ENCODE measurements at places on chromosomes 13 and 19.
A peak's percentile ranks its signal among the peaks of the same experiment; 100 is the strongest.

DNA sequence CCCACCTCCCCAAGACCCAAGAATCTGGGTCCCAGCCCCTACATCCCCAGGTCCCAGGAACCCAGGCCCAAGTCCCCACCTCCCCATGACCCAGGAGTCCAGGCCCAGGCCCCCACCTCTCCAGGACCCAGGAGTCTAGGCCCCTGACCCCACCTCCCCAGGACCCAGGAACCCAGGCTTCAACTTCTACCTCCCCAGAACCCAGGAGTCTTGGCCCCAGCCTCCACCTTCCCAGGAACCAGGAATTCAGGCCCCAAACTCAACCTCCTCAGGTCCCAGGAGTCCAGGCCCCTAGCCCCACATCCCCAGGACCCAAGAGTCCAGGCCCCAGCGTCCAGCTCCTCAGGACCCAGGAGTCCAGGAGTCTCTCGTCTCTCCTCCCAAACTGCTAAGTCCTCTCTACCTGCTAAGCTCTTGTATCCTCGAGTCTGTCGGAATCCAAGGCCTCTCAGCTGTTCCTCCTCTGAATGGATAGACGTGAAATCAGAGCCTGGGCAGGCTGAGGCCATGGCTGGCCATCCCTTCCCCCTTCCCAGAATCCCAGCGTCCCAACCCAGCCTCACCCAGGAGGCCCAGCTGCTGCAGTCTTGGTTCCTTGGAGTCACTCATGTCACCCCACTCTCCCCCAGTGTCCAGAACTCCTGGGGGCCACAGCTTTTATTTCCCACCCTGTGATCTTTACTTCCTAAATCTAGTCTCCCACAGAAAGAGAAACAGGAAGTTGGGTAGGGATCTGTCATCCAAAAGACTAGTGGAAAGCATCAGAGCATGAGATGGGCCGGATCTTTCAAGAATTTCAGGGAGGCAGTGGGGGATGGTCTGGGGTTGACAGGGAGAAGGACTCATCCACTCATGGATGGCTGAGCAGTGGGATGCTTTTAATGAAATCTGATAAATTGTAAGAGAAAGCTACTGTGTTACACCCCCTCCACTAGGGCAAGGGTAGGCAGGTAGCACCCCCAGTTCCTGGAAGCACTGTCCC is at the start of gene CD209:
Gene CD209, minus strand, starts transcription at position 632 of the 982 bp plus-strand sequence. Its CDS starts 23 bp downstream, at position 609.
- no peaks in the 10 kb centered on the region for H3K36me3 ChIP-seq
- H3K27me3 ChIP-seq: no peaks in the 10 kb centered on the region
- no peaks in the 10 kb centered on the region for H3K4me1 ChIP-seq
- no peak within 1 kb of the TSS for H3K27ac ChIP-seq
- no peak within 1 kb of the TSS for H3K4me3 ChIP-seq
- DNase-seq: no peak

GRCh38 chr19:4149518-4150288 is 3.7 kb upstream of the CREB3L3 start:
- H3K27ac ChIP-seq: no peak overlapping the region
- H3K27me3 ChIP-seq: no peaks in the 10 kb centered on the region
- no peak overlapping the region for H3K4me3 ChIP-seq
- peaks cover 10% of the 10 kb centered on the region for H3K4me1 ChIP-seq
- no peaks in the 10 kb centered on the region for H3K36me3 ChIP-seq

DNA sequence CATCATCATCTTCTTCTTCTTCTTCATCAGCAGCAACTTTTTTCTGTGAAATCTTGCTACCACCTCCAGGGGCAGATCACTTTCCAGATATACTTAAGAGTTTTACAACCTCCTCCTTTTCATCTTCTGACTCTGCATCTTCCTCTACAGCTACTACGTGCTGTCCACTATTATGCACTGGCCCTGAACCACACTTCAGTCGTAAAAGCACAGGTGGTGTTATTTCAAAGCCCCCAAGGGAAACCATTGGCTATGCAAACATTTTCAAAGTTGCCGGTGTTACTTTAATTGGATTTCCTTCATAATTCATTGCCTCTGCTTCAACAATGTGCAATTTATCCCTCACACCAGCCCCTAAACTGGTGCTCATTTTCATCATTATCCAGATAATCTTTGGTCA is 75.0 kb downstream of the POLR1D start:
- no peak overlapping the region for H3K4me3 ChIP-seq
- no peaks in the 10 kb centered on the region for H3K36me3 ChIP-seq
- H3K4me1 ChIP-seq: no peaks in the 10 kb centered on the region
- no peaks in the 10 kb centered on the region for H3K27me3 ChIP-seq

- no peak overlapping the region for H3K27ac ChIP-seq
- no peaks in the 10 kb centered on the region for H3K4me1 ChIP-seq
- no peak overlapping the region for H3K4me3 ChIP-seq
- no peak for DNase-seq
- H3K27me3 ChIP-seq: no peaks in the 10 kb centered on the region
Measured at GRCh38 chr13:83272652-83273240, 609.5 kb downstream of the SLITRK1 start.

GRCh38 chr13:21139374-21139773 is 37.0 kb downstream of the SKA3 start:
- H3K27ac ChIP-seq: no peak overlapping the region
- no peak for DNase-seq
- H3K36me3 ChIP-seq: no peaks in the 10 kb centered on the region
- H3K27me3 ChIP-seq: no peaks in the 10 kb centered on the region
- peaks cover 35% of the 10 kb centered on the region for H3K4me1 ChIP-seq
- peak overlapping the region; percentile 66 for H3K4me3 ChIP-seq

- H3K4me1 ChIP-seq: no peaks in the 10 kb centered on the region
- peak overlapping the region; percentile 3 for H3K27ac ChIP-seq
- H3K36me3 ChIP-seq: no peaks in the 10 kb centered on the region
- no peaks in the 10 kb centered on the region for H3K27me3 ChIP-seq
- no peak overlapping the region for H3K4me3 ChIP-seq
- DNase-seq: no peak
Measured at GRCh38 chr13:44605275-44605674, 29.1 kb upstream of the TSC22D1 start.

DNA sequence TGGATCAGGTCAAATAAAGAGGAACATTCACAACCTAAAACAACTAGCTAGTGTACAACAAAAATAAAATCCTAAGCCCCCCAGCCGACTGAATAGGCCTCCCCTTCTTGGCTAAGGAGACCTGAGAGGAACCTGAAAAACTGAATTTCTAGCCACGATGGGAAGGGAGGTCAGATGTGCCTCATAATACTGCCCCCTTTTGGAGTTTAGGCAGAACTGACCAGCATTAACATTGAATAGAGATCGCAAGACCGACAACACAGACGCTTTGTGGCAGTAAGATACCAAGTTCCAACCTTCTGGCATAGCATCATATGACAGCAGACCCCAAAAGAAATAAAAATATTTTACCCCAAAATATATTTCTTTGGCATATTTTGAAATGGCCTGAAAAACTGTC is 15.9 kb downstream of the CBY2 start:
- H3K27me3 ChIP-seq: no peaks in the 10 kb centered on the region
- H3K27ac ChIP-seq: no peak overlapping the region
- H3K4me3 ChIP-seq: no peak overlapping the region
- no peaks in the 10 kb centered on the region for H3K4me1 ChIP-seq
- DNase-seq: peak; percentile 1

- DNase-seq: no peak
- H3K27ac ChIP-seq: no peak overlapping the region
- no peaks in the 10 kb centered on the region for H3K36me3 ChIP-seq
Measured at GRCh38 chr13:40806241-40806640, 16.8 kb downstream of the SLC25A15 start.

DNA sequence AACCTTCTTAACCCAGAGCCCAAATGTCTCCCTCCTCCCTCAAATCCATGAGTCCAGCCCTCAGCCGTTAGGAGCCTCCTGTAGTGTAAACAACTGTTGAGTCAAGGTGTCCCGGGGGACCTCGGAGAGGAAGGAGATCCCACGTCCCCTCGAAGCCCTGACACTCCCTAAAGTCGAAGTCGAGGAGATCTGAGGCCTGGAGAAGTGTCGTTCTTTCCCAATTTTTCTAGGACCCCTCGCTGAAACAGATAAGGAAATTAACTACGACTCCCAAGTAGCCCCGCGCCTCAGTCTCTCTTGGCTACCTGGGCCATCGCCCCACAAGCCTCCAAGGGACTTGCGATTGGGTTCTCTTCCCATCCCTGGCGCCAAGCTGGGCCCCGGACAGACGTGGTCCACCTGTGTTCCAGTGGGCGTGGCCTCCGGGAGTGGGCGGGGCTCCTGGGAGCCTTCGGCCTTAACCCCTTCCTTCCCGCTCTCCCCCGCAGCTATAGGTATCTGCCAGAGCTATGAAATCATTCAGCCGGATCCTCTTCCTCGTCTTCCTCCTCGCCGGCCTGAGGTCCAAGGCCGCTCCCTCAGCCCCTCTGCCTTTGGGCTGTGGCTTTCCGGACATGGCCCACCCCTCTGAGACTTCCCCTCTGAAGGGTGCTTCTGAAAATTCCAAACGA is 869 bp downstream of the GFY start:
- no peaks in the 10 kb centered on the region for H3K36me3 ChIP-seq
- no peak for DNase-seq
- H3K4me3 ChIP-seq: no peak overlapping the region
- peaks cover 36% of the 10 kb centered on the region for H3K4me1 ChIP-seq
- peaks cover 39% of the 10 kb centered on the region for H3K27me3 ChIP-seq
- H3K27ac ChIP-seq: no peak overlapping the region

DNA sequence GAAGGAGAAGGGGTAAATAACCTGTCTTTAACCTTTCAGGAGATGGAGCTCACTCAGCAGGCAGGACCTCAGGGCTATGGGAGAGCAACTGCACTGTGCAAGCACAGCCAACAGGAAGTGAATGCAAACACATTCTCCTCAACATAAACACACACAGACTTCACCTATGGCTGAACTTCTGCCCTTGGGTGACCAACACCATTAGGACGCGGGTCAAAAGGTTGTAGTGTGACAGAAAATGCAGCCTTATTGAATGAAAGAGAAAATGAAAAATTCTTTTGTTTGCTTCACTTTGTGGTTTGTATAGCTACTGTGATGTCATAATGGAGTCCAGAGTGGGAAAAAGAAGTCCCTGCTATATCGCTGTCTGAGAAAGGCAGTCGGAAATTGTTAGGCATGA is 323.0 kb downstream of the NDFIP2 start:
- DNase-seq: no peak
- H3K4me1 ChIP-seq: no peaks in the 10 kb centered on the region
- H3K4me3 ChIP-seq: no peak overlapping the region
- no peak overlapping the region for H3K27ac ChIP-seq
- no peaks in the 10 kb centered on the region for H3K27me3 ChIP-seq

GRCh38 chr19:19405971-19406877 is 749 bp downstream of the GATAD2A start:
- H3K4me3 ChIP-seq: peak overlapping the region; percentile 87
- H3K36me3 ChIP-seq: no peaks in the 10 kb centered on the region
- no peak for DNase-seq

DNA sequence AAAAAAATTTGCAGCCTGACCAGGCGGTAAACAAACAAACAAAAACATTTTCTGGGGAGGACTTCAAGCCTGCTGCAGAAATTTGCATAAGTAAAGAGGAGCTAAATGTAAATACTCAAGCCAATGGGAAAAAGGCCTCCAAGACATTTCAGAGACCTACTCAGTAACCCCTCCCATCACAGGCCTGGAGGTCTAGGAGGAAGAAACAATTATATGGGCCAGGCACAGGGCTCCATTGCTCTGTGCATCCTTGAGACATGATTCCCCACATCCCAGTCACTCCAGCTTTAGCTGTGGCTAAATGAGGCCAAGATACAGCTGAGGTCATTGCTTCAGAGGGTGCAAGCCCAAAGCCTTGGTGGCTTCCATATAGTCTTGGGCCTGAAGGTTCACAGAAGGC is 793.4 kb downstream of the SLITRK1 start:
- no peaks in the 10 kb centered on the region for H3K36me3 ChIP-seq
- H3K27me3 ChIP-seq: no peaks in the 10 kb centered on the region
- H3K27ac ChIP-seq: no peak overlapping the region

DNA sequence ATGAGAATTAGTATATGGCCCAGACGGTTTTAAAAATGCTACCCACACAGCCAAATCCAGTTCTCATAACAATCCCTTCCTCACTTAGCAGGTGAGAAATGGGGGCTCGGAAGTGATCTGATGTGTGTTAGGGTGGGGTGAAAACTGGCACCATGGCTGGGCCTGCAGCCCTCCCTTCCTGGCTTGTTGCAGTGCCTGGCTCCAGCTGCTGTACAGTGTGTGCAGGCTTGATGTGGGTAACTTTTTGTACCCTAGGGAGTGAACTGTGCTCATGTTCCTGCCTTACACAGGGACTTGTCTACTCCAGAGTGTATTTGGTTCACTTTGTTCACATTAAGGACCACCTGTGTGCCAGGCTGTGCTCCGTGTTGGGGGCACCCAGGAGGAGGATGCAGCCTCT is 177.2 kb downstream of the LMO7 start:
- H3K27me3 ChIP-seq: no peaks in the 10 kb centered on the region
- no peak for DNase-seq
- no peaks in the 10 kb centered on the region for H3K4me1 ChIP-seq
- H3K4me3 ChIP-seq: no peak overlapping the region
- no peak overlapping the region for H3K27ac ChIP-seq
- H3K36me3 ChIP-seq: no peaks in the 10 kb centered on the region

Measured in vagina (tissue), 2 donors.